ENCODE measurements at places on chromosomes 7 and 10.

DNA sequence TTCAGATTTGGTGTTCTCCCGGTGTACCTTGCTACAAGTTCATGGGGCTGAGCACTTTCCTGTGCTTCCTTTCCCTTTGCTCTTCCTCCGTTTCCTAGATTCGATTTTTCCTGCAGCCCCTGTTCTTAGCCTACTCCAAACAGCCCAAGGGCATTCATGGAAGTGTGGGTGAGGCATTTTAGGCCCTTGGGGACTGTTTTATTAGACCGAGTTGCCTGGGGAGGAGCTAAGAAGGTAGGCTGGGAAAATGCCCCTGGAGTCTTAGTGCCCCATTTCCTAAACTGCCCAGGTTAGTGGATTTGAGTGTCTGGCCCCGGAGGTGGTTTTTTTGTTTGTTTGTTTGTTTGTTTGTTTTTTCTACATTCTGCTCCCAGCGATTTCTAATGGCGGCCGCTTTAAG lies 1.8 kb downstream of the LRMDA start:
- peaks cover 26% of the 10 kb centered on the region for H3K27me3 ChIP-seq
- H3K4me1 ChIP-seq, result peaks cover 24% of the 10 kb centered on the region
- DNase-seq, result no peak
- no peak overlapping the region for H3K4me3 ChIP-seq
- H3K36me3 ChIP-seq, result no peaks in the 10 kb centered on the region

- no peaks in the 10 kb centered on the region for H3K36me3 ChIP-seq
- H3K27ac ChIP-seq, result peak overlapping the region; percentile 45
- H3K4me1 ChIP-seq, result peaks cover 18% of the 10 kb centered on the region
- H3K4me3 ChIP-seq, result no peak overlapping the region
Measured at GRCh38 chr10:30812018-30812851, 182.7 kb upstream of the LYZL2 start.

DNA sequence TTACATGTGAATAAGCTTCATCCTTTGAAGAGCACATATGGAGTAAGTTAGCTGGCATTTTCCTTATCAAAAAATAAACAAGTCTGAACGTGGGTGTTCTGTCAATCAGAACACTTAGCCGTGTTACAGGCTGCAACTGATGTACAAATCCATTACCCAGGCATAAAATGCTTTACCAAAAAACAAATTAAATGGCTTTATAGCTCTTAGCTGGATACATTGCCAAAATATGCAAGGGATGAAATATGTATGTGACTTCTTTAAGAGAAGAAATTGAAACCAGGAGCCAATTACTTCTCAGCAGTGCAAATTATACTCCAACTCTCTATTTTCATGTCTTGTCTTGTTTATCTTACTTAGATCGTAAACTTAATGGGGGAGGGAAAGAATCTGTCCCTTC lies 214.8 kb downstream of the DGKB start:
- peaks cover 7% of the 10 kb centered on the region for H3K4me1 ChIP-seq
- H3K27ac ChIP-seq, result no peak overlapping the region
- no peaks in the 10 kb centered on the region for H3K36me3 ChIP-seq

GRCh38 chr10:133489816-133490588 lies 36.3 kb downstream of the SCART1 start:
- H3K4me3 ChIP-seq, result no peak overlapping the region
- no peak overlapping the region for H3K27ac ChIP-seq
- DNase-seq, result no peak
- no peaks in the 10 kb centered on the region for H3K4me1 ChIP-seq
- H3K36me3 ChIP-seq, result no peaks in the 10 kb centered on the region

Measured in cardiac muscle cell (in vitro differentiated cells and primary cell).